Activated CD4-positive, alpha-beta T cell treated with anti-CD3 and anti-CD28 coated beads, Interleukin-2, Interleukin-4, amounts not matched to agents 100 ng/mL and 50 ng/mL, durations not matched to agents 16 hours and 8 hours (primary cell): ENCODE measurements at places on chromosomes 12 and 14.

- peak; percentile 55 for DNase-seq
Observed at GRCh38 chr14:64673748-64674147, 30.5 kb upstream of the PLEKHG3 start.

GRCh38 chr12:115413626-115414025 is 729.7 kb upstream of the TBX3 start:
- DNase-seq, result no peak

DNA sequence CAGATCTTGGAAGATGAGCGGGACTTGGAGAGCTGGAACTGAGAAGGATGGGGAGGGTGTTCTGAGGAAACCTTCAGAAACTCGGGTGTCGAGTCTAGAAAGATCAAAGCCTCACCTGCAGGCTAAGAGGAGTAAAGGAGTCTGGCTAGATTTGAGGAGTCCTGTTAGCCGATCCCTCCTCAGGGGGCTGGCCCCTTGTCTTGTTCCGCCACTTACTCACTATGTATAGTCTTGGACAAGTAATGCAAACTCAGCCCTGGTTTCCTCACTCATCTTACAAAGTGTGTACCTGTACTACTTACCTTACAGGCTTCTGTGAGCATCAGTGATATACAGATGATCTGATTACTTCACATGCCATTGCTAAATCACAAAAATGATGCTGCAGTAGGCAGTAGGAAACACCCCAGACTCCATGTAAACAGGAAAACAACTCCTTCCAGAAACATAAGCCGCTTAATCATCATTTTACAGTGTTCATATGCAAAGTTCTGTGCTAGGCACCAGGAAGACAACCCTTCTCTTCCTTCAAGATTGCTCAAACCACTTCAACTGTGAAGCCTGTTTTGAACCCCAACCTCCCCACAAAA is 2.0 kb upstream of the SPTLC2 start:
- no peak for DNase-seq

DNA sequence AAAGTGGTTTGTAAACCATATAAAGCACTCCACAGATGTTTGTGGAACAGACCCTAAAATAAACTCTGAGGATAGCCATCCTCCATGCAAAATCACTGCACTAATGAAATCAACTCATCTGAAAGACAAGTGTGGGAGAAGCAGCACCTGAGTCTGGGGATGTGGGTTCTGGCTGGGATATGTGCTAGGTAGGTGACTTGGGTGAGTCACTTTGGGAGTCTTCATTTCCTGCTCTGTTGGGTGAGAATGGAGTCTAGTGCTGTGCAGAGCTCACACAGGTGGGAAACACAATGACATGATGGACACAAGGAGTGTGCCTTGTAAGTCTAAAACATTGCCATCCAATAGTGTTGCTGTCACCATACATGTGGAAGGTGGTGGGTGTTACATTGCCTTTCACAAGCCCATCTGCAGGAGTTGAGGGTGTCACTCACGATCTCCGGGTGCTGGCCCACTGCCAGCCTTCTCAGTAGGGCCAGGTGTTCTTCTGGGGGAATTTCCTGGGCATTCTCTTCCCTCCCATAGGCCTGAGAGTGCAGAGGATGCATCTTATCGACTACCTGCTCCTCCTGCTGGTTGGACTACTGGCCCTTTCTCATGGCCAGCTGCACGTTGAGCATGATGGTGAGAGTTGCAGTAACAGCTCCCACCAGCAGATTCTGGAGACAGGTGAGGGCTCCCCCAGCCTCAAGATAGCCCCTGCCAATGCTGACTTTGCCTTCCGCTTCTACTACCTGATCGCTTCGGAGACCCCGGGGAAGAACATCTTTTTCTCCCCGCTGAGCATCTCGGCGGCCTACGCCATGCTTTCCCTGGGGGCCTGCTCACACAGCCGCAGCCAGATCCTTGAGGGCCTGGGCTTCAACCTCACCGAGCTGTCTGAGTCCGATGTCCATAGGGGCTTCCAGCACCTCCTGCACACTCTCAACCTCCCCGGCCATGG is 2.0 kb downstream of the SERPINA4 start:
- no peak for DNase-seq

- DNase-seq, result no peak
Observed at GRCh38 chr14:99818503-99819036, 25.4 kb downstream of the EML1 start.

DNA sequence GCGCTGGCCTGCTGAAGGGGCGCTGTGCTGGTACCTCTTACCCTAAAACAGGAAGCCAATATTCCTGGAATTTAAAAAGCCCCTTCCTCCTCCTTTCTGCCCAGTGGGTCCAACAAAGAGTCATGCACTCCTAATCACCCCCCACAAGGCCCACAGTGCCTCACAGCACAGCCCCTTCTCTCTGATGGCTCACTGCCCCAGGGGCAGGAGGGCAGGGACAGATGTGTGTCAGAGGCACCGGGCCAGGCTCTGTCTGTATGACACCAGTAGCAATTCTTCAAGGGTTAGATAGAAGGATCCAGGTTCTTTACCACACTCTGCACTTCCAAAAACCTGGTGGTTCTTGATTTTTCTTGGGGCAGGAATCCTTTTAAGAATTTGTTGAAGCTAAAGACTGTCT is 8.9 kb downstream of the MYH6 start:
- DNase-seq, result no peak

GRCh38 chr12:114691763-114692185 is 7.8 kb upstream of the TBX3 start:
- DNase-seq, result no peak

DNA sequence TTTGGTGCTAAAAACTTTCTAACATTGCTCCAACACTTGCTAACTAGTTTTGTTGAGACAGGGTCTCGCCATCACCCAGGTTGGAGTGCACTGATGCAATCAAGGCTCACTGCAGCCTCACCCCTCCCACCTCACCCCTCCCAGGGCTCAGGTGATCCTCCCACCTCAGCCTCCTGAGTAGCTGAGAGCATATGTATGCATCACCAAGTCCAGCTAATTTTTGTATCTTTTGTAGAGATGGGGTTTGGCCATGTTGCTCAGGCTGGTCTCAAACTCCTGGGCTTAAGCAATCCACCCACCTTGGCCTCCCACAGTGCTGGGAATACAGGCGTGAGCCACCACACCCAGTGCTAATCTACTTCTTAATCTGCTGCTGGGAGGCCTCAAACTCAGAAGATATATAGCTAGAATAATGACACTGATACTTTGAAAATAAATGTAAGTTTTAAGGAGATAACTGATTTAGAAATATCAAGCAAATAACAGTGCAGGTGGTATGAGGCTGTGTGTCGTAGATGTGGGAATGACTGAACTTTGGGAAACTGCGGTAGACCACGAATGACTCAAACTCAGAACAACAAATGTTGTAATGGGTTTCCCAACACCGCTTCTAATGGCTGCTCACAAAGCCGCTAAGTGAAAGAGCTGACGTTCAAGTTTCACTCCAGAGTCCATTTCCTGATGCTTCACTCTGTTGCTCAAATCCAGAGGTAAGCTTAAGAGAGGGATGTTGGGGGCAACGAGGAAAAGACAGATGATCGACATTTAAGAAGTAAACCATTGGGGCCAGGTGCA is 10.0 kb downstream of the TMCC3 start:
- DNase-seq, result peak; percentile 91

- DNase-seq, result no peak
Observed at GRCh38 chr14:100359881-100360280, 36.7 kb downstream of the SLC25A47 start.

- DNase-seq, result no peak
Observed at GRCh38 chr12:90622431-90622830, 332.5 kb downstream of the CCER1 start.

GRCh38 chr14:82313889-82314288 is 780.2 kb upstream of the SEL1L start:
- no peak for DNase-seq

DNA sequence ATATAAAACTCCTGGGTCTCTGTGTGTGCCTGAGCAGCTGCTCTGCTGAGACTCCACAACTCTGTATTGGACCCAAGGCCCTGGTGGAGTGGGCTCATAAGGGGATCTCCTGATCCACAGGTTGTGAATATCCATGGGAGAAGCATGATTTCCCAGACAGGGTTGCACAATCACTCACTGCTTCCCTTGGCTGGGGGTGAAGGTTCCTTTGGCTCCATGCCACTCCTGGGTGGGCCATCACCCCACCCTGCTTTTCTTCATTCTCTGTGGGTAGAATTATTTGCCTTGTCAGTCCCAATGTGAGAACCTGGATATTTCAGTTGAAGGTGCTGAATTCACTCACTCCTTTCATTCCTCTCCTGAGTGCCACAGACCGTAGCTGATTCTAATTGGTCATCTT is 205.2 kb upstream of the TMEM260 start:
- DNase-seq, result no peak

GRCh38 chr12:82203086-82203485 is 155.1 kb downstream of the CCDC59 start:
- no peak for DNase-seq

GRCh38 chr12:112598626-112599025 is 179.9 kb downstream of the PTPN11 start:
- DNase-seq, result no peak

DNA sequence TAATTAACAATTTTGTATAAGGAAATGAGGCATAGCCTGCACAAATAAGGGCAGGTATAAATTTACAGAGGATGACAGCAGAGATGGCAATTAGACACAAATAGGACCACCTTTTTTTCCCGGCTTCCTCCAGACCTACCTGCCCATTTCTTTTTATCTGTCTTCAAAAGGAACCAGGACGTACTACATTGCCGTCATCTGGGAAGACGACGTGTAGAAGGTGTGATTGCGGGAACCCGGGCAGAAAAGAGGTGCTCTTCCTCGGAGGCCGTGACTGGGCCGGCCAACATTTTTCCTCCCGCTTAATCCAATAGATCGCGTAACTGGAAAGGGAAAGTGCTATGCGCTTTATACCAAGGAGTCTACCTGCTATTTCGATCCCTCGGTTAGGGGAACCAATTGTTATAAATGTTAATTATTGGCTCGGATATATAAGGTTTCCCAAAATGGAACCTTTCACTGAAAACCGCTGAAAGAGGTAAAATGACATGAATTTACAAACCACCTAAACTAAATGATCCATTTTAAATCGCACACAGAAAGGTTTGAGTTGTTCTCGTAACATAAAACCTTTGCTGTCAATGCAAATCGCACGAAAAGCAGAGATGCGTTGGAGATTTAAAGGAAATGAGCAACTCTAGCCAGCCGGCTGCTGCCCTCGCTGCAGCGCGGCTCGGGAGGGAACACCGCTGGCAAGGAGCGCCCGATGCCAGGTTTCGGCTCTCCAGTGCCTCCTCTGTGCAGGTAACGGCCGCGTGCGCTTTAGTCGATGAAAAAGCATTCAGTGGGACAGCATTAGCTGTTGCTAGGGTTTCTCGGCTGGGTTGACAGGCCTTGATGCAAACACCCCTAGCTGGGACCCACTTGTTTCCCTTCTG is 2.8 kb upstream of the SIX1 start:
- DNase-seq, result no peak

GRCh38 chr12:13171921-13172859 is 24.3 kb upstream of the EMP1 start:
- DNase-seq, result no peak

- DNase-seq, result no peak
Observed at GRCh38 chr14:79911744-79912143, 299.6 kb downstream of the DIO2 start.

GRCh38 chr14:55084401-55085059 is 33.1 kb downstream of the MAPK1IP1L start:
- DNase-seq, result no peak

GRCh38 chr14:52706286-52706685 is 714 bp upstream of the PSMC6 start:
- peak; percentile 64 for DNase-seq

GRCh38 chr12:82883394-82884355 is 197.0 kb downstream of the TMTC2 start:
- DNase-seq, result no peak

- DNase-seq, result no peak
Observed at GRCh38 chr12:121287267-121287954, 9.1 kb downstream of the CAMKK2 start.

GRCh38 chr12:52631264-52631663 is 12.9 kb upstream of the KRT73 start:
- no peak for DNase-seq

DNA sequence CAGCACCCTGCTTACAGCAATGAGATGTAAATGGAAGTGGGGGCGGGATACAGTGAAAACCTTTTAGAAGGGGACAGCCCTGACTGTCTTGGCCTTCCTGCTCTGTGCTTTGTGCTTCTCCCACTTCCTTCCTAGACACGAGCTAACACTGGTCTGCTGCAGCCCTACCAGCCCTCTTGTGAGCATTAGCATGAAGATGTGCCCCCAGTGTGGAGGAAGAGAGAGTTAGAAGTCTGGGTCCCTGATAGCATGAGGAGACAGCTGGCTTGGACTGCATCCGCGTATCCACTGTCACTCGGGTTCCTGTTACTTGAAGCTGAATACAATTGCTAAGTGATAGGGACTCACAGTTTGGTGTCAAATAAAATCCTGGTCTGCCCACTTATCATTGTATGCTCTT is 248.1 kb upstream of the SOX5 start:
- no peak for DNase-seq

- no peak for DNase-seq
Observed at GRCh38 chr12:64160021-64160710, 61.9 kb downstream of the KICS2 start.

- DNase-seq, result no peak
Observed at GRCh38 chr12:127214186-127214585, 1052.8 kb upstream of the TMEM132C start.

DNA sequence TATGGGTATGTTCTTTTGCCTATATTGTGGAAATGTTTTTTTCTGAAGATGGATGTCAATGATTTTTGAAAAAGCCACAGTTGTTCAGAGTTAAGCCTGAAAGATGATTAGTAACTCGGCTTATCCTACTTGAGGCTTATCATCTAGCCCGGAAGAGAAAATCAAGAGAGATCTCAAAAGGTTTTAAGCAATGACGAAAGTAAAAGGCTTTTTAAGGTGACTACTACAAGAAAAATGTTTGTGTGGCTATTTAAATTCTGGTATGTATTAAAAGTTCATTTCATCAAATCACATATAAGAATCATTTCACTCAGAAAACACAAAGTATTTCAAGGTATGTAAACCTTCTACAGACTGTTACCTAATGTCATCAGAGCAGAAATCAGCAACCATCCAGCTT is 40.2 kb downstream of the HEATR5A start:
- no peak for DNase-seq
